CD4-positive, alpha-beta T cell treated with Interleukin-15 for 1 hour (primary cell): ENCODE measurements at places on chromosomes 6 and 20.

GRCh38 chr6:19434065-19434464 is 403.1 kb upstream of the ID4 start:
- no peak for DNase-seq

DNA sequence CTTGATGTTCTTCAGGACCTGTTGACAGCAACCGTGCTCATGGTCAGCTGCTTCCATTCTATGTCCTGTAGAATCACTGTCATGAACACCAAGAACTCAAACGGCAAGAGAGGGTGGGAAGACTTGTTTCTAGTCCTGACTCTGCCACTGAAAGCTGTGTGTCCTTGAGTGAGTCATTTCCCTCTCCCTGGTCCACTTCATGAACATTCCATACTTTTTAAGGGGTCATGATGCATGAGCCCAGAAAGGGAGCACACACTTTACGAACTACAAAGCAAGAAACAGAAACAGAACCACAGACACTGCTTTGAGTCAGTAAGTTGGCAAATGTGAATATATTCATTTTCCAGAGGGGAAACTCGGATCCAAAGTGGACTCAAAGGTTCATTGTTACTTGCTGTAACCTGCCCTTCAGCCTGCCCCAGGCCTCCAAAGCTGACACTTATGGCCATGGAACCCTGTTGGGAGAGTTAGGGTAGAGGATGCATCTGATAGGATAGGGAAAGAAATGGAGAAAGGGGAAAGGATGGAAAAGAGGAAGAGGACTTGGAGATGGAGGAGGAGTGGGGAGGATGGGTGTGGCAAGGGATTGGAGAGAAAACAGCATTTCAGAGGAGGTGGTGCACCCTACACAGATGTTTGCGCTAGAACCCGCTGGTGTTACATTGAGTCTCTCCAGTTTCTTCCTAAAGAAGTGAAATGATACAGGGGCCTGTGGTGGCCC is 129.8 kb downstream of the FOXO3 start:
- no peak for DNase-seq

DNA sequence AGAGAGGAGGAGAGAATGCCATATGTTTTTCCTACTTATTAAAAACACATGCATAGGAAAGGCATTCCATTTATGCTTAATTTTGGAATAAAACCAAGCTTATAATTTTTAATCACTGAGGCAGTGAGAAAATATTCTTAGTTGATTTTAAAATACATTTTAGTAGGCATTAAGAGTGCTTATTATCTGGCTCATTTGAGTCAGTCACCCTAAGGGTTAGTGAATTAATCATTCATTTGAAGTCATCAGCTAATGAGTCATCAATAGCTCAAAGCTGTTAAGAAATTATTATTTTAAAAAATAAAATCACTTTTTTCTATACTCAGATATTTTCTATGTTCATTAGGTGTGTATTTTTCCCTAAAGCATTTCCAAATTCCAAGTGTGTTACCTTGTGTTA is 81.6 kb downstream of the TMEM200A start:
- no peak for DNase-seq

- DNase-seq = no peak
These were observed 129.0 kb upstream of the THEMIS start for GRCh38 chr6:128029826-128030225.

DNA sequence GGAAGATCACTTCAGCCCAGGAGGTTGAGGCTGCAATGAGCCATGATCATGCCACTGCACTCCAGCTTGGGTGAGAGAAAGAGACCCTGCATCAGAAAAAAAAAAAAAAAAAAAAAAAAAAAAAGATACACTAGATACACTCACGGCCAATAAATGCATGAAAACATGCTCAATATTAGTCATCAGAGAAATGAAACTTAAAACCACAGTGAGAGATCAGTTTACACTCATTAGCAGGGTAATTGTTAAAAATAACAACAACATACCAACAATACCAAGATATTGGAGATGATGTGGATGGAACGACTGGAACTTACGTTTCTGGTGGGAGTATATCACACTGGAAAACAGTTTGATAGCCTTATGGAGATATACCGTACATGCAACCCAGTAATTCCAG is 29.9 kb downstream of the HS3ST5 start:
- no peak for DNase-seq

DNA sequence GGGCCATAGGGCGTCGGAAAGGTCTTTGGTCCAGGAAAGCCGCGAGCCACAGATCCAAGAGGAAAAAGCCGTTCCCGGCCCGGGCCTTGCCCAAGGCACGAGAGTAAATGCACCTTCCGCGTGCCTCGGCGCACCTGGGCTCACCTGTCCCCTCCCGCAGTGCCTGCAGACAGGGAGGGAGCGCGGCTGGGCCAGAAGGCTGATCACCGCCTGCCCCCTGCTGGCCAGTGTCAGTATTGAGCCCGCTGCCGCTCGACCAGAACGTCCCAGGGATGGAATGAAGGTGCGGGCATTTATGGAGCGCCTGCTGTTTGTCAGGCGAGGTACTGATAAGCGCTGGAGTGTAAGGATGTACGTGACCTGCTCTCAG is 679 bp upstream of the LPIN3 start:
- peak; percentile 78 for DNase-seq

DNA sequence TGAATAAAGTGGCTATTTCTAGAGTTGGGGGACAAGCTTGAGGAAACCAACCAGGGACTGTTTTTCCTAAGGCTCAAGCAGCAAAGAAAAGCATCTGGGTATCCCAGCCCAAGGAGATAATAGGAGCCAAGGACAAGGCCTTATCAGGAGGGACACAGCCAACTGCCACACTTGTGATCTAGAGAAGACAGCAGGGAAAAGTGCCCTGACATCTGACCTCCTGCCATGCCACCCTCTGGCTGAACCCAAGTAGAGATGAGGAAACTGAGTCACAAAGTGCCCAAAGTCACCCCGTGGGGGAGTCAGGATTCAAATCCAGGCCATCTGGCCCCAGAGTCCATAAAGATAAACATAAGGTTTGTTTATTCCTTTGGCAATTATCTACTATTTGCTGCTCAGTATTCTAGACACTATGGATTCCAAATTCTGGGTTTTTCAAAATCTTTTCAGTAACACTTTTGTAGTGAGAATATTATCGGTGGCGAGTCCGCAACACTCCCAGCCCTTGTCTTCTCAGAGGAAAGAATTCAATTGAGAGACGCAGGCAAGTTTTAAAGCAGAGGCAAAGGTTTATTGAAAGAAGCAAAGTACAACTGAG is 3.5 kb upstream of the LBP start:
- DNase-seq = no peak

- no peak for DNase-seq
These were observed at the start of gene SRMS for GRCh38 chr20:63547725-63548480. SRMS (minus strand) TSS chr20:63547749; CDS start chr20:63547463, 286 bp downstream.

DNA sequence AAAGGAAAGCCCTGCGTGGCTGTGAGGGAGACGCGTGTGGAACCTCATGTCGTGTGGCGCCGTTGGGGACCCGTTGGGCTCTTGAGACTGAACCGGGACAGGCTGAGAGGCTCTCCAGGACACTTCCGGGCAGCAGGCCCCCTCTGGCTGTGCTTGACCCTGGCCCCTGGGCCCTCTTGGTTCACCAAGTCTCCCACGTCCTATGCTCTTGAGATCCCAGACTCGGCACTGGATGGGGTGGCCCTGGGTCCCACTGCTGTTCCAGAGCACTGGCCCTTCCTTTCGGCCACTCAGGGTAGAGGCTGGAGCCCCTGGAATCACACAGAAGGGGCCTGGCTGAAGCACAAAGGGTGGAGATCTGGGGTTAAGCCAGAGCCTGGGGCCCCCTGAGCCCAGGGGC is 30.4 kb downstream of the NTSR1 start:
- DNase-seq = no peak

DNA sequence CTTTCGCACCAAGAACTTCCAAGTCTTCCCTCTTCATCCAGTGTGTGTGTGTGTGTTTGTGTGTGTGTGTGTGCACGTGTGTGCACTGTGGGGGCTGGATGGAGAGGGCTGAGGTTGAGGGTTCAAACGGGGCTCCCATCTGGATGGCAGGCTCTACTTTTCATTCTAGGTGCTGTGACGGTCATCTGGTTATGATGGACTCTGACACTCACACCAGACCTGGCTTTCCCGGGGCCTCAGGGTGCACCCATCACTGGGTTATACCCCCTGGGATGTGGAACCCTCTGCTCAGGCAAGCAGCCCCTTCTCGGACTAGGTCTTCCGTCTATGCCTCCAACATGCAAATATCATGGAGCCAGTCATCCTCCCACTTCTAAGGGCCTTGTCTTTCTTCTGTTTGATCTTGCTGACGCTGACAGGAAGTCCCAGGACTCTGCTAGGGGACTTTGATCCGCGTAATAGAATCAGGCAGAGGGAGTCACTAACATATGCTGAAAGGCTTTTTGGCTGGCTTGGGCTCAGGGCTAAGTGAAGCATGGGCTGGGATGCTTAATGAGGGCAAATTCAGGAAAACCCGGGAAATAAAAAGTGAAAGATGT is 313.6 kb downstream of the CDC5L start:
- DNase-seq = no peak

DNA sequence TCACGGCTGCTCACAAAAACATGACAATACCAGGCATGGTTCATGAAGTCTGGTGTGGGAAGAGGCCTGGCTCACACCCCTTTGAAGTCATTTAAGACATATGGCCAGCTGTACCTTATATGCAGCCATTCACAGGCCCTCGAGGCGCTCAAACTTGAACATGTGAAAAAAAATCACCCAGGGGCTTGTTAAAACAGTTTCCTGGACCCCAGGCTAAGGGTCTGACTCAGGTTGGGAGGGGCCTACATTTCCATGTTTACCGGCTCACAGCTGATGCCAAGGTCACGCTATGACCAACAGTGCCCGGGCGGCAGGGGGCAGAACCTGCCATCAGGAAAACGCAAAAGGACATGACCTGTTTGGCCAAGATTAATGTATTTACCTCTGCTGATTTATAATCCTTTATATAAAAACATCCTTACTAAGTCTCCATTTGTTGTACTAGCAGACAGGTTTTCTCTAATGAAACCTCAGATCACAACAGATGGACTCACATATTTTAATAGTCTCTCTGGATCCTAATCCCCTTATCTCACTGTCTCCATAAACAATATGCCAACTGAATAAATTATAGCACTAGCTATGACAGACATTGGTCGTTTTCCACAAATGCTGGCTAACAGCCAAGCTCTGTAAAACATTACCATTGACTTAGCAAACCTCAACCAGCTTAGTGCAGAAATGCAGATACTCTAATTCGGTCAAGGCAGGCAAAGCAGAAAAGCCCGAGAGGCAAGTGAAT is 19.9 kb downstream of the EZR start:
- no peak for DNase-seq

GRCh38 chr6:124495665-124496190 is 466.5 kb upstream of the RNF217 start:
- DNase-seq = no peak

- DNase-seq = no peak
These were observed 542 bp downstream of the ATP5F1E start for GRCh38 chr20:59031564-59032022.

DNA sequence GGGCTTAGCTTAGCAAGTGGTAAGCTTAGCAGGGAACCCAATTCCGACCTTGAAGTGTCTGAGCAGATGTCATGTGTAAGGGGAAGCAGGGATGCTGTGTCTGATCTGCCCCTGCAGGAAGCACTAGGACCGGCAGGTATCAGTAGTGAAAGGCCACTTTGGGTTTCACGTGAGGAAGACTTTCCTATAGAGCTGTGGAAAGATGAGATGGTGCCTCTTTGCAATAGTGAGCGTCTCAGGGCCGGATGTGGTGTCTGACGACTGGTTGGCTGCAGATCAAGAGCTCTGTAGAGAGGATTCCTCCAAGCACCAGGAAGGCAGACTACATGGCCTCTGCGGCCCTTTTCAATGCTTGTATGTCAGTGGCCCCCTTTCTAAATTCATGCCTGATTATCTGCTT is 98.3 kb downstream of the TIAM2 start:
- no peak for DNase-seq

- no peak for DNase-seq
These were observed 88.1 kb downstream of the CDH4 start for GRCh38 chr20:61340157-61340556.

GRCh38 chr6:32764048-32764447 is 716 bp upstream of the HLA-DQB2 start:
- DNase-seq = no peak

DNA sequence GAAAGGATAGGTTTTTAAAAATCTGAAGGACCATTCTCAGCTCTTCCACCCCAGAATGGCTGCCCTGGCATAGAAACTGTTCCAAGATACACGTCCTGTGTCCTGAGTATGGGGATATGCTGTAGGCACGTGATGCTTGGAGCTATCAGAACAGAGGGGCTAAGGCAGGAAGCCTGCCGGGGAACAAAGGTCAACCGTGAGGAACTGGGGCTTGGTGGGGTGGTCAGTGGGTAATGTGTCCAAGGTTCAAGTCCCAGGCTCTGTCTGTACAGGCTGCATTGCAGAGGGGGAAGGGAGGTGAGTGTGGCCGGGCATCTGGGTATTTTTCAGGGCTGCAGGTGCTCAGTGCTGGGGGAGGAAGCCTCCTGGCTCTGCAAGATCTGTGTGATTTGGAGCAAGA is 479.6 kb upstream of the CHD6 start:
- DNase-seq = no peak

GRCh38 chr6:89361171-89361570 is 8.6 kb upstream of the UBE2J1 start:
- DNase-seq = no peak

GRCh38 chr20:46255440-46256104 is 52.7 kb downstream of the CDH22 start:
- no peak for DNase-seq

- no peak for DNase-seq
These were observed 56.7 kb downstream of the ISM1 start for GRCh38 chr20:13277663-13278295.

DNA sequence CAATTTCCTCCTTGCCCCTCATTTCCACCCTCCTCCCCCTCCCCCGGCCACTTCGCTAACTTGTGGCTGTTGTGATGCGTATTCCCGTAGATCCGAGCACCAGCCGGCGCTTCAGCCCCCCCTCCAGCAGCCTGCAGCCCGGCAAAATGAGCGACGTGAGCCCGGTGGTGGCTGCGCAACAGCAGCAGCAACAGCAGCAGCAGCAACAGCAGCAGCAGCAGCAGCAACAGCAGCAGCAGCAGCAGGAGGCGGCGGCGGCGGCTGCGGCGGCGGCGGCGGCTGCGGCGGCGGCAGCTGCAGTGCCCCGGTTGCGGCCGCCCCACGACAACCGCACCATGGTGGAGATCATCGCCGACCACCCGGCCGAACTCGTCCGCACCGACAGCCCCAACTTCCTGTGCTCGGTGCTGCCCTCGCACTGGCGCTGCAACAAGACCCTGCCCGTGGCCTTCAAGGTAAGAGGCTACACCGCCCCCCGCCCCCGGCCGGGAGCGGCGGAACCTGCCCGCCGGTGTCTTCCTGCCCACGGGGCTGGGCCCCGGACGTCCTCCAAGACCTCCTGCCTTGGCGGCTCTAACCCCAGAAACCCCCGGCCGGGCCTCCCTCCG is 44.9 kb upstream of the SUPT3H start:
- peak; percentile 65 for DNase-seq

DNA sequence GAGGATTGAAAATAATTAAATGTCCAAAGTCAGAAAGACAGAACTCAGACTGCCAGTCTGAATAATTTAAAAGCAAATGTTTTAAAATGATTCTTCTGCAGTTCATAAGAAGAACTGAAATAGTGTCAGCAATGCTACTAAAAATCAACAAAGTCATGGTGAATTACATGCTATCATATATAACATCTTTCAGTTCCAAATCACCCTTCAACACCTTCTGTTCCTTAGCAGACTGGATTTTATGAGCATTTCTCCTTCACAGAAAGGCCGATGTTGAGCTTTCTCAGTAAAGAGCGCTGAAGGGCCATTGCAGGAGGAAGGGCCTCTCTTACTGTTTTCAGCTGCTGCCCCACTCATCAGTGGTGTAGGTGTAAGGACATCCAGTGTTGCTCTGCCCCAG is 63.3 kb downstream of the AIG1 start:
- DNase-seq = no peak
